Epithelial cell of prostate (primary cell): ENCODE measurements at places on chromosomes 12 and 14.

DNA sequence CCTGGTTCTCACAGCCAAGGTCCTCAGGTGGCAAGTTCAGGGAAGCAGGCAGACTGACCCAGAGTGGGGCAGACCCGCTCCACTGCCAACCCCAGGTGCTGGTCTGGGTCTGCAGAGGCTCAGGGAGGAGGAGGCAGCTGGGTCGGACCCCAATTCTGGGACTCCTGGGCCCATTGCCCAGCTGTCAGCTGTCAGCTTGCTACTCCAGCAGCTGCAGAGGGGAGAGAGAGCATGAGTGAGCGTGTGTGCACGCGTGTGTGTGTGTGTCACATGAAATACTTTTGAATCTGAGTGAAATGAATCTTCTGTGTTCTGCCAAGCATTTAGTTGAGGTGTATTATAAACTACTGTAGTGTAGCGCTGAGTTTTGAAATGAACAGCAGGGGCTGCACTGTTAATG, 30.8 kb downstream of the XRCC3 start:
- DNase-seq: no peak

DNA sequence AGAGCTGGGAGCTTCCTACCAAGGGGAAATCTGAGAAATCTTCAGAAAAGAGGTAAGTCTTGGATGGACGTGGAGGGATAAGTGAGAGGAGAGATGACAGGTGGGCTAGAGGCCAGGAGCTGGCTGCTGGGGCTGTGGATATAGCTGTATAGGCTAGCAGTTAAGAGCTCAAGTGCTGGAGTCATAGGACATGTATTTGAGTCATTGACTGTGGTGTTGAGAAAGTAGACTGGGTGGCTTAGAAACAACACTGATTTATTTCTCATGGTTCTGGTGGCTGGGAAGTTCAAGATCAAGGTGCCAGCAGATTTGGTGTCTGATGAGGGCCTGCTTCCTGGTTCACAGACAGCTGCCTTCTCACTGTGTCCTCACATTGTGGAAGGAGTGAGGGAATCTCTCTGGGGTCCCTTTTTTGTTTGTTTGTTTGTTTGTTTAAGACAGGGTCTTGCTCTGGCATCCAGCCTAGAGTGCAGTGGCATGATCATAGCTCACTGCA, 151.1 kb upstream of the FUT8 start:
- DNase-seq: no peak

- DNase-seq: no peak
Measured at GRCh38 chr14:34368971-34369647, 92.9 kb downstream of the SPTSSA start.

- no peak for DNase-seq
Measured at GRCh38 chr12:110149086-110149660, 25.0 kb downstream of the IFT81 start.

GRCh38 chr14:101069666-101070362, 166.3 kb upstream of the RTL1 start:
- DNase-seq: no peak

DNA sequence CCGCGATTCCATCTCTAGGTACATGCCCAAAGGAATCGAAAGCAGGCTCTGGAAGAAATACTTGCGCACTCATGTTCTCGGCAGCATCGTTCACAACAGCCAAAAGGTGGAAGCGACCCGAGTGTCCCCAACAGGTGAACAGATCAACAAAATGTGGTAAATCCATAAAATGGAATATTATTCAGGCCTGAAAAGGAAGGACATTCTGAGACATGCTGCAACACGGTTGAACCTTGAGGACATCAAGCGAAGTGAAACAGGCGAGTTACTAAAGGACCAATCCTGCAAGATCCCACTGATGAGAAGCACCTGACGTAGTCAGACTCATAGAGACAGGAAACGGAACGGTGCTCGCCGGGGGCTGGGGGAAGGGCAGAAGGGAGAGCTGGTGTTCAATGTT, 17.5 kb upstream of the DIO3 start:
- no peak for DNase-seq

GRCh38 chr14:74841230-74842207, 34.4 kb downstream of the PROX2 start:
- DNase-seq: no peak

- DNase-seq: no peak
Measured at GRCh38 chr12:78580296-78580695, 284.3 kb upstream of the SYT1 start.

GRCh38 chr14:73719791-73720190, 5.6 kb upstream of the PNMA1 start:
- no peak for DNase-seq

DNA sequence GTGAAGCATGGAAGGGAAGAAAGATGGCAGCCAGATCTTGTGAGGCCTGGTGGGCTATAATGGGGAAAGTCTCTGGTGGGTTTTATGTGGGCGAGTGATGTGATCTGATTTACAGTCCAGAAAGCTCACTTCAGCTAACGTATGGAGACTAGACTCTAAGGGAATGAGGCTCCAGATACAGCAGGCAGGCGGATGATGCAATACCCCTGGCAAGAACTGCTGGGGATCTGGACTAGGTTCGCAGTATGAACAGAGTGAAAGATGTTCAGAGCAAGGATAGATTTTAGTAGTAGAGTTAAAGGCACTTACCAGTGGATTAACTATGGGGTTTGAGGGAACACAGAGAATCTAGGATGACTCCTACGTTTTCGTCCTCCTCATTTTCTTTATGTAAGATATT, 253.1 kb downstream of the ANO2 start:
- no peak for DNase-seq

GRCh38 chr12:71415336-71416231, 24.0 kb upstream of the LGR5 start:
- DNase-seq: no peak

DNA sequence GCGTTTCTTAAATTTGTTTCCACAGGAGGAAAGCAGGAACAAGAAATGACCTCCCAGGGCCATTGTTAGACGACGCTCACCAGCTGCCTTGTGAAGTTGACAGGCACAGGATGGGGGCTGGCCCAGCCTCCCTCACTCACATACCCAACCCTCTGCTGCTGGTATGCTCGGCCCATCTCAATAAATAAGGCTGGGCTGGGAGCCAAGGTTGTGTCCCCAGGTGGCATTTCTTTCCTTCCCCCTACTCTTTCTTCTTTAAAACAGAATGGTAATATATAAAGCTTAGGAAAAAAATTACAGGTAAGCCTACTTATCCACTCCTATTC, 93.0 kb downstream of the ACTN1 start:
- DNase-seq: no peak

- no peak for DNase-seq
Measured at GRCh38 chr12:70443062-70443673, 77.1 kb downstream of the KCNMB4 start.

DNA sequence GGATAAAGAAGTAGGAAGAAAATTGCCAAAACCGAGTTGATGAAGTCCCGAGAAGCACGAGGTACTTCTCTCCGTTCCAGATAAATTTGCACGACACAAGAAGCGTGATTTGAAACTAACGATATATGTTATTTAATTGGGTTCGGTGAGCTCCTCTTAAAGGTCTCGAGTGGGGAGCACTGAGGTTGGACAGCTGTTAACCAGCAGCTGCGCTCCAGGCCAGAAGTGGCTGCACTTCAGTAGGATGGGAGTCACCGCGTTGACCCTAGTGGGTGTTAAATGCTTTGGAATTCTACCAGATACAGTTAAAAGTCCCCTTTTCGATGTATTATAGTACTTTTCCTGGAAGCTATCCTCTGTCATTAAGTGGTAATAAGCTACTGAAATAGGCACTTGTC, 953 bp upstream of the DCAF5 start:
- no peak for DNase-seq
